ENCODE measurements at places on chromosomes 2 and 18.

DNA sequence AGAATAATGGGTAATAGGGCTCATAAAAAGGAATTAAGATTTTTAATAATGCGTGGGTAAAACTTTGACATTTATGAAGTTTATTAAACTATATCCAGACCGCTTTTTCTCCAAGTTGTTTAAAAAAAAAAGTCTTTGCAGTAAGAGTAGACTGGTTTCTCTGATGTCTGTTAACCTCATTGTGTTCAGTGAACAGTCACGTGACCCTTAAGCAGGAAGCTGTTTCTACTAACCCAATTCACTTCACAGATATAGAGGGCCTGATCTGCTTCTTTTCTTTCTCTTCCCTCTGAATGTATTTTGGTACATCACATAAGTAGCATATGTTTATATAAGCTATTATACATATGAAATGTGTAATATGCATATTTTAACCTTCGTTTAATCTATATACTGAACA lies 1011.3 kb upstream of the CELF4 start:
- no peak overlapping the region for H3K4me3 ChIP-seq
- H3K36me3 ChIP-seq = no peaks in the 10 kb centered on the region
- no peak for DNase-seq
- no peaks in the 10 kb centered on the region for H3K27me3 ChIP-seq

GRCh38 chr18:46274266-46274665 lies 170.1 kb downstream of the HAUS1 start:
- no peak overlapping the region for H3K4me3 ChIP-seq
- no peak overlapping the region for H3K27ac ChIP-seq
- H3K4me1 ChIP-seq = peaks cover 17% of the 10 kb centered on the region
- H3K36me3 ChIP-seq = peaks cover 4% of the 10 kb centered on the region

GRCh38 chr2:236573066-236573929 lies 3.7 kb downstream of the ACKR3 start:
- peaks cover 14% of the 10 kb centered on the region for H3K4me1 ChIP-seq
- H3K27me3 ChIP-seq = no peaks in the 10 kb centered on the region
- H3K36me3 ChIP-seq = no peaks in the 10 kb centered on the region
- H3K27ac ChIP-seq = no peak overlapping the region

DNA sequence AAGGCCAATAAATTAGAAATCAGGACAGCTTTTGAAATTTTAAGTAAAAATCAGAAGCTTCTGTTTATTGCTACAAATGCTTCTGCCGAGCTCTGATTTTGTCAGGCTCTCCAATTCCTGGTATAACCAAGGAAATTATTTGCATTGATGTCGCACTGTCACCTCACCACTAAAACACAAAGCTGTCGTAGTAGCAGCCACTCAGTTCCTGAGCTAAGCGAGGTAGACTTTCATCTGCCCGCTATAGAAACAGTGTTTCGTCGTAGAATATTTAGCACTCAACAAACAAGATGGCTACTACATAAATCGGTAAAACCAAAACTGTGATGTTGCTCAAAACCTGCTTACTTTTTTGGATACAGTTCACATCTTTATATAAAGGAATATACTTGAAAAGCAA lies 141.3 kb upstream of the FOSL2 start:
- H3K4me1 ChIP-seq = peaks cover 30% of the 10 kb centered on the region
- no peaks in the 10 kb centered on the region for H3K27me3 ChIP-seq
- no peak for DNase-seq
- H3K4me3 ChIP-seq = no peak overlapping the region
- H3K27ac ChIP-seq = no peak overlapping the region

DNA sequence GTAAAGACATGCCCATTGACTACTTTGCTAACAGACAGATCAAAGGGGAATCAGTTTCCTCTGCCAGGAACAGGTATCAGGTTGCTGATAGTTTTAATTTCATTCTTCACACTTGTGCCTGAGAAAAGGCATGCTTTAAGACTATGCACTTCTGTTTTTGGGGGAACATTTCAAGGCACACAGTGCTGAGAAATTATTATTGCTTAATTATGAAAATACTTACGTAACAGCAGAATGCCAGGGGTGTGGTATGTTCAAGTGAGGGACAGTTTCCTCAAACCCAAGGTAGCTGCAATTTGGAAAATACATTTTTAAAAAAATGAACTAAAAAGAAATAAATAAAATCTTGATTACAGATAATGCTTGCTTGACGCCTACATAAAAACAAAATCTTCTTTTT lies 1746.1 kb upstream of the PIK3C3 start:
- H3K36me3 ChIP-seq = no peaks in the 10 kb centered on the region
- no peak overlapping the region for H3K4me3 ChIP-seq
- no peaks in the 10 kb centered on the region for H3K27me3 ChIP-seq
- H3K4me1 ChIP-seq = no peaks in the 10 kb centered on the region

GRCh38 chr2:11391942-11392266 lies 47.5 kb upstream of the ROCK2 start:
- H3K27ac ChIP-seq = no peak overlapping the region
- H3K4me1 ChIP-seq = no peaks in the 10 kb centered on the region
- H3K4me3 ChIP-seq = no peak overlapping the region

- DNase-seq = no peak
- no peak overlapping the region for H3K4me3 ChIP-seq
- peaks cover 16% of the 10 kb centered on the region for H3K36me3 ChIP-seq
- peaks cover 2% of the 10 kb centered on the region for H3K4me1 ChIP-seq
- no peak overlapping the region for H3K27ac ChIP-seq
- H3K27me3 ChIP-seq = no peaks in the 10 kb centered on the region
Observed at GRCh38 chr2:135422898-135423297, 108.1 kb downstream of the ZRANB3 start.

DNA sequence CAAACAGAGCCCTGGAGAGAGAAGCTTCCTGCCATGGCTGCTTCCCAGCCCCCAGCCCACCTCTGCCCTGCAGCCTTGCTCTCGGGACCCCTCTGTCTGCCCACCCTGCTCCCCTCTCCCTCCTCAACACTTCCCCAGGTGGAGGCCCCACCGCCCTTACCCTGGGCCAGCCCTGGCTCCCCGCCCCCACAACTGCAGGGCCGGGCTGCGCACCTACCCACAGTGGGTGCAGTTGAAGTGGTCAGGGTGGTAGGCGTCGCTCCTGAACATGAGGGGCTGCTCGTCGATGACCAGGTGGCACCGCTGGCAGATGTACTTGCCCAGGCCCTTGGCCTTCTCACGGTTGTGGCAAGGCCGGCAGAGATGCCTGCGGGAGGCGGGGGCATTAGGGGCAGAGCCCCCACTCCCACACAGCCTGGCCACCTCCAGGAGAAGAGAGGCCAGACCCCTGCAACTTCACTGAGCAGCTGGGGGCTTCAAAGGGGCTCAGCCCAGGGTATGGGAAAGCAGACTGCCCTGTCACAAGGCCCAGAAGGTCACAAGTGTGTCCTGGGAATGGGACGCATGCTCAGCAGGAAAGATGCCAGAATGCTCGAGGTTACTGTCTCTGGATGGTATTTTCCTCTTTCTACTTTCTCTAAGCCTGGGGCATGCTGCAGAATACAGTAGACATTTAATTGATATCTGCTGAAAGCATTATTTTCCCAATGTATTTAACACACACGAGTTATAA lies 3.1 kb upstream of the GPR17 start:
- peaks cover 24% of the 10 kb centered on the region for H3K4me1 ChIP-seq
- H3K36me3 ChIP-seq = no peaks in the 10 kb centered on the region
- H3K4me3 ChIP-seq = no peak overlapping the region
- no peak for DNase-seq
- no peak overlapping the region for H3K27ac ChIP-seq

- H3K4me3 ChIP-seq = no peak overlapping the region
- no peaks in the 10 kb centered on the region for H3K36me3 ChIP-seq
- H3K27ac ChIP-seq = no peak overlapping the region
- H3K27me3 ChIP-seq = peaks cover 6% of the 10 kb centered on the region
- DNase-seq = no peak
- H3K4me1 ChIP-seq = peaks cover 2% of the 10 kb centered on the region
Observed at GRCh38 chr2:907706-908105, 42.9 kb upstream of the SNTG2 start.

DNA sequence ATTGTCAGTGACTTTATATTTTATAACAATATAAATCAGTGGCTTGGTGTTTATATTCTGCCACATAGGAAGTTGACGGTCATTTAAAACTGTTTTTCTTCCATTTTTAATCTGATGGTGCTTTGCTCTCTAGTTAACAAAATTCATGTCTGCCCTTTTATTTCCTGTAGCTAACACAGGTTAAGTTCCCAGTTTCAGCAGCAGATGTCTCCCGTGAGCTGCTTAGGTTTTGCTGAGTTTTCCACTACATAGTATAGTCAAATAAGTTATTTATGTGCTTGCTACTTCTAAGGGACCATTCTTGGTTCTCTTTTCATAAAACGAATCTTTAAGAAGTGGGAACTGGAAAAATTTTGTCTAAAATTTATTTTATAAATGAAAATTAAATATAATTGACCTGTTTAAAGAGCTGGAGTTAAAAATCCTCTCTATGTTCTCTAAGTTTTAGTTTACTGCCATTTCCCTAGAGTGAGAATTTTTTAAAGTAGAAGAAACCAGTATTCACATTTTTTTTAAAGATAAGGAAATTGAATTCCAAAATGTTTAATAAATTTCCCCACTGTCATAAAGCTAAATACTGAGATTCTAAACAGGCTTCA lies 20.6 kb downstream of the HTR2B start:
- H3K36me3 ChIP-seq = peaks cover 42% of the 10 kb centered on the region
- peaks cover 18% of the 10 kb centered on the region for H3K4me1 ChIP-seq
- H3K4me3 ChIP-seq = no peak overlapping the region
- no peak overlapping the region for H3K27ac ChIP-seq
- DNase-seq = peak; percentile 53

DNA sequence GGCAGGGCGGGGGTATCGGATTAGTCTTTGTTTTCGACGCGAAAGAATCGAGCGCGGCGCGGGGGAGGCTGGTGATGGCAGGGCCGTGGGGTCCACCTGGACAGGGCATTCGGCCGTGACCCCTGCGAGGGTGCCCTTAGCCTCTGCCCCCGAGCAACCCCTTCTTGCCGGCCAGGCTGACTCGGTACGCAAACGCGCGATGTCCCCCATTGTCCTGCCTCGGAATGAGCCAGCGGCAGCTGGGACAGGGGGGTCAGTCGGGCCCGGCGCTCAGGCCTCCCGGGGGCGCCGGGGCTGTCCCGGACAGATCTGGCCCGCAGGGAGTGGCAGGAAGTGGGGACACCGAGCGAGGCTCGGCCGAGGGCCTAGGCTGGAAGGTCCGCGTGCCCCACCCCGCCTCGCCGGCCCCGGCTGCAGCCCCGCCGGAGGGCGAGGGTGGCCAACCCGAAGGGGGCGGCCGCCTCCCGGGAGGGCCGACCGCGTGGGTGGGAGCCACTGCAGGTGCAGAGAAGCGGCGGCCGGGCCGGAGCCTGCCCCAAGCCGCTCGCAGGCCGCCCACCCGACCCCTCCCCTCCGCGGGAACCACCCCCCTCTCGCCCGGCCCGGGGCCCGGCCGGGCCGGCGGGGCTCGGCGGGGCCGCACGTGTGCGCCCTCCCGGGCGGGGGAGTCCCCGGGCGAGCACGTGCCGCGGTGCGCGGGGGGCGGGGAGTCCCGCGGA lies at the start of gene TET3:
Gene TET3 (plus strand): TSS at position 708 of the 719 bp plus-strand sequence. CDS start 1,494 bp downstream, outside the sequence.
- H3K4me3 ChIP-seq = peak within 1 kb of the TSS; percentile 86
- peaks cover 82% of the 10 kb centered on the region for H3K4me1 ChIP-seq
- peak; percentile 67 for DNase-seq

- no peak overlapping the region for H3K27ac ChIP-seq
- H3K4me1 ChIP-seq = no peaks in the 10 kb centered on the region
- H3K27me3 ChIP-seq = no peaks in the 10 kb centered on the region
- DNase-seq = no peak
- no peak overlapping the region for H3K4me3 ChIP-seq
Observed at GRCh38 chr2:140714586-140714985, 1416.2 kb downstream of the LRP1B start.

GRCh38 chr2:18545384-18545783 lies 15.1 kb downstream of the RDH14 start:
- DNase-seq = no peak
- H3K4me3 ChIP-seq = no peak overlapping the region
- H3K4me1 ChIP-seq = peaks cover 37% of the 10 kb centered on the region
- no peak overlapping the region for H3K27ac ChIP-seq
- no peaks in the 10 kb centered on the region for H3K27me3 ChIP-seq

- DNase-seq = peak; percentile 51
- peak overlapping the region; percentile 85 for H3K4me3 ChIP-seq
- H3K36me3 ChIP-seq = peaks cover 6% of the 10 kb centered on the region
- H3K27ac ChIP-seq = peak overlapping the region; percentile 87
- no peaks in the 10 kb centered on the region for H3K27me3 ChIP-seq
Observed at GRCh38 chr2:218290316-218291261, 1.7 kb downstream of the TMBIM1 start.

DNA sequence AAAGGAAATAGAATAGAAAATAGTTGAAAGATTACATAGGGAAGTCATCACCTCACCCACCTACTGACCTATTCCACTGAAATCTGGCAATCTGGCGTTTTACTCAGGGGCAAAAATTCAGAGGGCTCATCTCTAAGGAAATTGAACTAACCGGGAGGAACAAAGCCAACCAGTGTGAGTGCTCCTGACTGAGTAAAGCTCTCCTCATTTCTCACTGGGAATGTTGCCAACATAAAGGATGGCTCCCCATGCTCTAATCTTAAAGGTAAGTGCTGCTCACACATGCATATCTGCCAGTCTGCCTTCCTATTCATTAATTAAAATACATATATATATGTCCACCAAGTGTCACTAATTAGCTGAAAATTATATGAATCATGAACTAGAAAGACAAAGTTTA lies 13.5 kb upstream of the DOK6 start:
- no peaks in the 10 kb centered on the region for H3K36me3 ChIP-seq
- no peak overlapping the region for H3K4me3 ChIP-seq
- no peak for DNase-seq
- H3K27ac ChIP-seq = no peak overlapping the region
- H3K4me1 ChIP-seq = no peaks in the 10 kb centered on the region

DNA sequence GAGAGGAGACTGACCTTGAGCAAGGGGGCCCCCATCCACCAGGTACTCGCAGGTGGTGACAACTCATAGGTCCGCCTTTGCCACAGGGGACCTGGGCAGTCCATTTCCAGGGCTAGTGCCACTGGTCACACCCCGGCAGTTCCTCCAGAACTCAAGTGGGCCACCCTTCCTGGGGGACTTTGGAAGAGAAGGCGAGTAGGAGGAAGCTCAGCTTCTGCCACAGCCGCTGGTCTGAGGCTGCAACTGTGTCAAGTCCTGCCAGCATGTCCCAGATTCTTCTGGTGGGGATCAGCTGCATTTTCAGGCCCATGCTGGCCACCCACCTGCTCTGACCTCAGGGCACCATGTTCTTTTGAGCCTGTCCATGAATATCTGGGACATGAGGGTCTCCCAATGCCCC lies 423.9 kb upstream of the MYT1L start:
- no peaks in the 10 kb centered on the region for H3K27me3 ChIP-seq
- no peak overlapping the region for H3K4me3 ChIP-seq
- no peaks in the 10 kb centered on the region for H3K4me1 ChIP-seq
- H3K27ac ChIP-seq = no peak overlapping the region
- DNase-seq = no peak
- peaks cover 2% of the 10 kb centered on the region for H3K36me3 ChIP-seq

All from activated naive CD8-positive, alpha-beta T cell treated with anti-CD3 and anti-CD28 coated beads, Interleukin-2, amount 50 U/mL, for 24 hours (primary cell).